ENCODE measurements at places on chromosomes 3 and 15.

- no peak for DNase-seq
These were observed 72.9 kb upstream of the GALNT15 start for GRCh38 chr3:16101295-16102186.

GRCh38 chr3:146498002-146498736, 28.8 kb upstream of the PLSCR2 start:
- DNase-seq: no peak

GRCh38 chr3:100069472-100069871, 44.8 kb downstream of the FILIP1L start:
- DNase-seq: no peak

GRCh38 chr3:56251343-56251945, 216.8 kb downstream of the ERC2 start:
- DNase-seq: no peak

DNA sequence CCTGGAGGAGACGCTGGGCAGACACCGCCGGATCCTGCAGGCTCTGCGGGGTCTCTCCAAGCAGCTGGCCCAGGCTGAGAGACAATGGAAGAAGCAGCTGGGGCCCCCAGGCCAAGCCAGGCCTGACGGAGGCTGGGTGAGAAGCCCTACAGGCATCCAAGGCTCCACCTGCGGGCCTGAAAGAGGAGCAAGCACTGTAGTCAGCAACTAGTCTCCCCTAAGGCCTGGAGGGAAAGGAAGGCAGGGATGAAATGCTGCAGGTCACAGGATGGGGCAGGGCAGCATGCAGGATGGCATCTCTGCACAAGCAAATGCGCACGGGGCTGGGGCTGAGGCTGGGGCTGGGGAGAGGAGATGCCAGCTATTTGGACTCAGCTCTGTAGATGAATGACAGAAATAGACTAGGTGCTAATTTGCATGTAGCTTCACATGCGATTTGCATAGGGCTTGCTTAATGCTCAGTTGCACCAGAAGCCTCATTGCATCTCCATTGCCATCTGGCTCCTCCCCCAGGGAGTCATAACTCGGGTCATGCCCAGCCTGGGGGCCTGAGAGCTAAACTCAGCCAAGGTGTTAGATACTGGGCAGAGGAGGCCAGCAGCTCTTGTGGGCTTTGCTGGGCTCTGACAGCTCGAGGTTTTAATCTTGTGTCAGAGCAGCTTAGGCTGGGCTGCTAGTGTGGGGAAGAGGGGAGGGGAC, 5.2 kb upstream of the CPLX3 start:
- no peak for DNase-seq

DNA sequence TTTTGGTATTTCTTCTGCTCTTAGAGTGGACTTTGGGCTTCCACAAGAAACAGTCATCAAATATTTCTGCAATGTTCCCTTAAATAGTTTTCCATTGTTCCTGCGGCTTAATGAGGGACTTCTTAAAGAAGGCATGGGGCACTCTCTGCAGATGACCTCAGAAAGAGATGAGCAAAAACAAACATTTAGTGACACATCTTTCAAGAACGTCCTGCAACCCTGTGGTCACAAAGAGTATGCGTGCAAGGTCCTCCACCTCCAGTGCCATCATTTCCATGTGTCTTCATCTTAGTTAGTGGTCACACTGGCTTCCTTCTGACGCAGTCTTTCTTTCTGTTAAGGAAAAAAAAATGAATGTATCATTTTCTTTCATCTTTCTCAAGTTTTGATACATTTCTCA, 56.2 kb downstream of the GREM1 start:
- no peak for DNase-seq

GRCh38 chr15:83319771-83320170, 35.3 kb upstream of the BNC1 start:
- no peak for DNase-seq

DNA sequence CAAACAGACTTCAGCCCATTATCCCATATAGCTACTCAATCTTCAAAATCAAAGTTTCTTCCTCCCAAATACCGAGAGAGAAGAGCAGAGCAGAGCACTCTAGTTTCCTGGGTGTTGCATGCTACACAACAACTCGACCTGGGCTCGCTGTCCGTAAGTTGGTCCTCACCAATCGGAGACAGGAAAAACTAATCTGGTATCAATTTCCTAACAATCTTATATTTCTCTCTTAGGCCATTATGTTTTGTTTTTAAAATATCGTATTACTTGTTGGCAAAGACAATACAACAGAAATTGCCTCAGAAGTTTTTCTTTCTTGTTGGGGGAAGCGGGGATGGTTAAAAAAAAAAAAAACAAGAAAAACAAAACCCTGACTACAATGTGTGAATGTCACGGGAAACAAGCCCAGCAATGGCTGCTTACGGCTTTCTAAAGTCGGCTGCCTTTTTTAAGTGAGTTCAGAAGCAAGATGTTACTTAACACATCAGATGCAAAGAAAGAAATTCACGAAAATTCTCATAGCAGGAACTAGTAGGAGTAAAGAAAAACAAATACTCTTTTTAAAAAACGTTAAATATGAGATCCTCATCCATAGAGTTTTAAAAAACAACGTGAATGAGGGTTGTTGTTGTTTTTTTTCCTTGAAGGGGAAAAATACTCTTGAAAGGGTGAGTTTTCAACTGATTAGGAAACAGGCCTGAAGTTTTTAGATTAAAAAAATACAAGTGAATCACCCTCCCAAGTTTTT, 1.9 kb downstream of the VGLL4 start:
- DNase-seq: no peak

DNA sequence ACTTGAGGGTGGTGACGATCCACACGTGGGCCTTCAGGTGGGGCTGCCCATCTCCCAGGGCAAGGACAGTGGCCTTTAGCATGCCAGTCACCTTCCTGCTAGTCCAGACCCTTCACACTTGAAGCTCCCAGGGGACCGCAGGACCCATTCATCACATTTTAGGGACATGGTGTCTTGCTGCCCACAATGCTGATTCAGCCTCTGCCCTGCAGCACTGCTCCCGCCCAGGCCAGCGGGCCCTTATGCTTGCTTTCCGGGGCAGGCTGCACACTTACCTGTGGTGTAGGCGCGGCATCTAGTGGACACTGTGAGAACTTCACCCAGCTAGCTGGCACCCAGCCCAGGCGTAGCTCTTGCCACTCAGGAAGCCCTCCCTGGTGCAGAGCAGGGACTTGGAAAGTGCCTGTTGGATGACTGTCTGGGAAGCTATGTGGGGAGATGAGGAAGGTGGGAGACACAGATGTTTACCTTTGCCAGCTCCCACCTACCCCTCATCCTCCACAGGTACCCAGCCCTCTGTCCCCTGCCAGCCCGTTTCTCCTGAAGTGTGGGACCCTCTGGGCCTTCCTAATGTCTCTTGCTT, 26.3 kb upstream of the NR2C2 start:
- peak; percentile 46 for DNase-seq
